ENCODE measurements at places on chromosomes 5 and 9.

DNA sequence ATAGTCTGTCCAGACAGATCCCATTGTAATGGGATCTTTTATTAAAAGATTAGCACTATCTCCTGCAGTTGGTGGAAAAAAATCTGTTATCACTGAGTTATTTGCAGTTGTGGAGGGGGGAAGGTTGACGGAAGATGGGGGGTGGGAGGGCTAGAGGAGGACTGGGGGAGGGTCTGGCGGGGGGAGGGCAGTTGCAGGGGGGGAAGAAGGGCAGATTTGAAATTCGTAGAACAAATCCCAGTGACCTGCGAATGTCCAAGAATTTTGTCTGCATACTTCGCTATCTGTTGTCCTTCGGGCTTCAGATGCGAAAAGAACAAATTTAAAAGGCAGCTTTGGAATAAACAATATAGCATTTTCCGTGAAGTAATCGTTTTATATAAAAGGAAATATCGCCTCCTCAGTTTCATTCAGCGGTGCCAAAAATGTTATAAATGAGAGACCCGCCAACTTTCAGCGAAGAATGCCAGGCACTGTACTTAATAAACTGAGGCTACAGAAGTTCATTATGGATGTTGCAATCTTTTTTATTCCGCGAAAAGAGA, 1.3 kb upstream of the FST start:
- no peak for DNase-seq

GRCh38 chr5:157216391-157217142, 35.9 kb downstream of the ITK start:
- DNase-seq = no peak

- DNase-seq = no peak
Measured at GRCh38 chr5:160030631-160031377, 21.9 kb downstream of the TTC1 start.

GRCh38 chr5:151461312-151461711, 13.9 kb downstream of the SLC36A1 start:
- DNase-seq = no peak

GRCh38 chr5:148998174-148998797, 64.6 kb downstream of the SH3TC2 start:
- peak; percentile 20 for DNase-seq

GRCh38 chr5:1302258-1302657, 7.4 kb upstream of the TERT start:
- no peak for DNase-seq

DNA sequence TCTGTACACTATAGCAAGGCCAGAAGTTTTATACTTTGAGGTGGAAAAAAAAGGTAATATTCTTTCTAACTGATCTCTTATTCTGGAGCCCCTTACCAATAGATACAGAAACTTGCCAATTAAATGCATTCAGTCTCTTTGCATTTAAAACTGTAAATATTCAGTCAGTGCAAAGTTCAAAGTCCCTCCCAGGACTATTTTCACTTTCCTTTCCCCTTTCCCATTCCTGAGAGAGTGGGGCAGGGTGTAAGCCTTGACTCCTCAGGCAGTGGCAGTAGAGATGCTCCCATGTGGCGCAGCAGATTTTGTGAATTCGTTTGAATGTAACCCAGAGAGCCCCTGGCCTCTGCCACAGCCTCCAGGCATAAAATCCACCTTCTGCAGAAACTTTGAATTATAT, 29.9 kb downstream of the CETN3 start:
- no peak for DNase-seq

GRCh38 chr5:111865356-111865755, 108.4 kb upstream of the NREP start:
- no peak for DNase-seq

DNA sequence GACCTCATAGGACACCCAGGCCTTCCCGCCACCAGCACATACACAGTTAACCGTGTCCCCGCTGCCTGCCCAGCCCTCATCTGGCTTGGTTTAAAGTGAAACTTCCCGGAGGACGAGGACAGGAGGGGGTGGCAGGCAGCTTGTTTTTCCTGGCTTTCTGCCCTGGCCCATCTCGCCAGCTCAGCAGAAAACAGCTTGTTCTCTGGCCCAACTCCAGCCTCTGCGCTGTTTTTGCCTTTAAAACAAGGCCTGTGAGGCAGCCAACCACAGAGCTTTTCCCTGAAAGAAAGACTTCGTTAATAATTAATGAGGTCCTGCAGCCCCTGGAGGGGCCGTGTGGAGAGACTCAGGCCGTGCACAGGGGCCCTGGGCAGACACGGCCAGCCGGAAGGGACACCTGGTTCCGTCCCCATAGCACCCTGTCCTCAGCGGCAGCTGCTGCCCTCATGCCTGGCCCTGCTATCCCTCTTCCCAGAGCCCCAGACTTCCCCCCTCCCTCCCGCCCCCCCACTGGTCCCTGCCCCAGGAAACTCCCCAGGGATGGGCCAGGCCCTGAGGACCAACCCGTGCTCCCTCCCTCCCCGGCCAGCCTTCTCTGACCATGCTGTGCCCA, 108.7 kb downstream of the RXRA start:
- peak; percentile 34 for DNase-seq

GRCh38 chr9:113388833-113389232, 12.0 kb upstream of the HDHD3 start:
- DNase-seq = no peak

DNA sequence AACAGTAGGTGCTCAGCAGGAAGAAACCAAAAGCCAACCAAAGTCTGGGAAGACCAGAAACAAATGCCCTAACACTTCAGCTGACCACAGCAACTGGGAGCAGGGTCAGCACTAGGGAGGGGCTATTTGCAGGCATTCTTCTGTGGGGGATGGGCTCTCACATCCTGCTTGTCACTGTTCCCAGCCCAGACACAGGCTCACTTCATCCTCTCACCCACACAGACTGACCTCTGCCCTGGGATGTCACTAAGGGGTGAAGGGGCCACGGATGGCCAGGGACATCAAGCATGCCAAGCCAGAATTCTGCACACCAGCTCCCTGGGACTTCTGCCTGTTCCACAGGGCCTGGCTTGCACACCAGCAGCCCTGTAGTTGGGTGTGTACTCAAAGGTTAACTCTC, 28.7 kb downstream of the GFRA3 start:
- DNase-seq = no peak

- peak; percentile 43 for DNase-seq
Measured at GRCh38 chr5:159773062-159773924, 143.0 kb upstream of the ADRA1B start.

DNA sequence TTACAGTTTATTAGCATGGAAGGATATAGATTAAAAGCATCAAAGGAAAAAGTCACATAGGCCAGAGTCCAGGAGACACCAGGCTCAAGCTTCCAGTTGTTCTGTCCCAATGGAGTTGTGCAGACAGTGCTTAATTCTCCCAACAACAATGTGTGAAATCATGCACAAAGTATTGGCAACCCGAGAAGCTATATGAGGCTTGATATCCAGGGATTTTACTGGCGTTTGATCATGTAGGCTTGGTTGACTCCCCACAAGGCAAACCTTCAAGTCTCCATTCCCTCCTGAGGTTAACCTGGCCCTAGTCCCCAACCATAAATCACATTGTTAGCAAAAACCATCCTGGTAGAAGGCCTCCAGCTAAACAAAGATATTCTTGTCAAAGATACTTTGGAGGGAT, 141.5 kb downstream of the ADAMTS19 start:
- no peak for DNase-seq

GRCh38 chr5:147613359-147613758, 103.5 kb upstream of the DPYSL3 start:
- DNase-seq = no peak

All from GDM1 (cell line).